Left renal cortex interstitium (tissue), 4 donors: ENCODE measurements at places on chromosomes 7 and 10.

- no peak for DNase-seq
These were observed 52.1 kb downstream of the FOXL3 start for GRCh38 chr7:341841-342638.

DNA sequence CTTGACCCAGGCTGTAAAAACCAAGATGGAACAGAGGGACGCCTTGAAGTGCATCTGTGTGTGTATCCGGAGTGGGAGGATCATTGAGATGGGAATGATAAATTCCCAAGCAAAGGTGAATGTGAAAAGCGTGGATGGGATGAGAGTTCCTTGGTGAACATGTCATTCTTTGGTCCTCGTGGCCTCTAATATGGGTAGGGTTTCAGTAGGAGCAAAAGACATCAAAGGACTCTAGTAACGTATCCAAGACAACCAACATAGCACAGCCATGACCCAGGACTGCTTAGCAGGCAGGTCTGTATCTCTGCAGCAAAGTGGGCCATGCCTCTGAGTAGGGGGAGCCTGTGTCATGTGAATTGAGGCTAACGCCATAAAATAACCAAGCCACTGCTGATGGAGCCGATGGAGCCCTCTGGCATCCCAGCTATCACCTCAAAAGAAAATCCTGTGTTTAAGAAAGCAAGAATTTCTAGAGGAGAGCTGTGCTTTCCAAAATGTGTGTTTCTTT lies 98.6 kb downstream of the CCDC3 start:
- DNase-seq = no peak

DNA sequence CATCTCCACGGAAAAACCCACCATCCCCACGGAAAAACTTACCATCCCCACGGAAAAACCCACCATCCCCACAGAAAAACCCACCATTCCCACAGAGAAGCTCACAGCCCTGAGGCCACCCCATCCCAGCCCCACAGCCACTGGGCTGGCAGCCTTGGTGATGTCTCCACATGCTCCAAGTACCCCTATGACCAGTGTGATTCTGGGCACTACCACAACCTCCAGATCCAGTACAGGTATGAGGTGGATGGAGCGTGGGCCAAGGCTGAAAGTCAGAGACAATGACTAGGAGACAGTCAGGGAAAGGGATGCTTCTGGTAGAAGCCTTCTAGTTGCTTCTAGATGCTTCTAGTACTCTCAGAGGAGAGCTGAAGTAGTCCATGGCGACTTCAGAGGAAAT lies 19.6 kb downstream of the ZAN start:
- no peak for DNase-seq

DNA sequence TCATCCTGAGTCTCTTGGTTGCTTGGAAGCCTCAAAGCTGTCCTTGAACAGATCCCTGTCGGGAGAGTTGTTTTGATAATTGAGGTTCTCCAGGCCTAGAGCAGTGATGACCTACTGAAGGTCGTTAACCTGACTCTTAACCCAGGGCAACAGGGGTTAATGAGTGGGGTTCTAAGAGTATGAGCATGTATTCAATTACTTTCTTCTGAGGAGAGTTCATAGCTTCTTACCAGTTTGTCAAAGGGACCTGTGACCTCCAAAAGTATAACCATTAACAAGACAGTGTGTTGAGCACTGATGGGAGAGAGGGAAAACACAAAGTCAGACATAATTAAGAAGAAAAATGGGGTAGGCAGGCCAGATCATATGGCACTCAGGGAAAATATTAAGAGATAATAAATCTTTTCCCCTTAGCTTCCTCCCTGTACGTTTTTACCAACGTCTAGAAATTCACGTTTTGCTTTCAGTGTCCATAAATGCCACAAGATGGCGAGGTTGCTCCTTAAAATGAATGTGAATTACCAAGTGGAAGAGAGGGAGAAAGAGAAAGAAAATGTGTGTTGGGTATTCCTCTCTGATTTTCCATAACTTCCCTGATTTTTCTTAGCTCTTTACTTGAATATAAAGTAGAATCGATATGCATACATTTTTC lies 97.6 kb downstream of the SUGCT start:
- peak; percentile 11 for DNase-seq

DNA sequence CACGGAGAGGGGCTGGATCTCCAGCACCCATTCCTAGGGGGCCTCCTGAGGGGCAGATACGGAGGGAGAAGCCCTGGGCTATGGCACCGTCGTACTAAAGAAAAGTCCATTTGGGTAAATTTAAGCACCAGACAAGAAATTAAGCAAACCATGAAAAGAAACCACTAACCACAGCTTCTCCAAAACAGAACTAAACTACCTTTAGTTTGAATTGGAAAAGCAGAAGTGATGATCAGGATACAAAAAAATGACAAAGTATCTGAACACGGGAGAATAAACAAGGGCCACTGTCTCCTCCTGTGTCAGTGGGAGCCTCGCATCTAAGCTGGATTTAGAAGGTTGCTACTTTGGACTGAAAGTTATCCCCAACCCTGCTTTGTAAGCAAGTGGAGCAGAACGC lies 69.1 kb downstream of the DIP2C start:
- DNase-seq = no peak

DNA sequence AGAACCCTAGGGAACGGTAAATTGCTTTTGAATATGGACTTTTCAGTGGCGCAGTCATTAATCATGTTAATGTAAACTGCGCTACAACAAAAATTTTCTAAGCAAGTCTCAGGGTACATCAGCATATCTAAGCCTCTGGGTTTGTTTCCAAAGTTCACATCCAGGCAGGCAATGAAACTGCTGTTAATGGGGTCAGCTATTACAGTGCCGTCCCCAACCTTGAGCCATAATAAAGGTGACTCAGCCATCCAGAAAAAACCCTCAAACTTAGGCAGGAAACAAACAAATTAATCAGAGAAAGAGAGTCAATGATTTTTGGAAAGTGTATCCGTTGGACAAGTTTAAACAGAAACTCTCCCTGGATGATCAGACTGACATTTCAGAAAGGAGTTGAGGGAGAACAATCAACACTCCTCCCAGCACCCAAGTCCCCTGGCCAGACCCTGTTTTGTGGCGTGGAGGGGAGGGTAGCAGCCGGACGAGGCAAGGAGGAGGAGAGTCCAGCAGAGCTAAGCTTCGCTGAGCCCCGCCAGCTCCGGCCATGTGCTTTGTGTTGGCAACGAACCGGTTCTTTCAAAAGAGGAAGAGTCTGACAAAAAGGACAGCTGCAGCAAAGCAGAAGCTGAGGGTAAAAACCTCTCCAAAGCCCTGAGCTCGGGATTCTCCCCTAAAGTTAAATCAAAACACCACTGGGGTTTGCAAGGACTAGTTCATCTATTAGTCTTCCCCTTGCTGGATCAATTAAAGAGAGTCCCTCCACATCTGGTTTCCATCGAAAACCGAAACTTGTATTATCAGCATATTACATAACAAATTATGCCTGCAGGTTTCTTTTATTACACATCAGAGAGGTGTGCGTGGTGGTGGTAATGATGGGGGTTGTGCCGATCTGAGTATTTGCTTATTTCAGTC lies 3.6 kb downstream of the FAM53B start:
- DNase-seq = no peak

- DNase-seq = no peak
These were observed 3.0 kb upstream of the NRP1 start for GRCh38 chr10:33337326-33337957.

DNA sequence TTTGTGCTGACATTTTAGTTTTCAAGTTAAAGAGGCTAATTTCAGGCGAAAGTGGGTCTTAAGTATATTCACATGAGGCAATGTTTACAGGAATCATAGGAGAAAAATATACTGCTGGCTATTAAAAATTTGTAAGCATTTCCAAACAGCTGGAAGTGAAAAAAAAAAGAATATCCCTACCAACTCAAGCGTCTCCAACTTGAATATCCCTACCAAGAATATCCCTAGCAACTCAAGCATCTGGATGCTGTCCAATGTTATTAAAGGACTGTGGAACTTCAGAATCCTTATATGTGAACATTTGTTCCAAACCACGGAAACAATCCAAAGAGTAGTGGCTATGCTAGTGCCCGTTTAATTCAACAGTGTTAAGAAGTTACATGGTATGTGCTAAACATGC lies 1303.0 kb downstream of the GATA3 start:
- DNase-seq = no peak

DNA sequence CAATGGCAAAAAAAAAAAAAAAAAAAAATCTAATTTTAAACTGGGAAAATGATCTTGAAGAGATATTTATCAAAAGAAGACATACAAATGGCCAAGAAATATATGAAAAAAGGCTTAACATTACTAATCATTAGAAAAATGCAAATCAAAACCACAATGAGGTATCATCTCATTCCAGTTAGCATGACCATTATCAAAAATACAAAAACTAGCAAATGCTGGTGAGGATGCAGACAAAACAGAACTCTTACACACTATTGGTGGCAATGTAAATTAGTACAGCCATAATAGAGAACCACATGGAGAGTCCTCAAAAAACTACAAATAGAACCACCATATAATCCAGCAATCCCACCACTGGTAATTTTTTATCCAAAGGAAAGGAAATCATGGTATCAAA lies 489.6 kb downstream of the TNS3 start:
- no peak for DNase-seq

DNA sequence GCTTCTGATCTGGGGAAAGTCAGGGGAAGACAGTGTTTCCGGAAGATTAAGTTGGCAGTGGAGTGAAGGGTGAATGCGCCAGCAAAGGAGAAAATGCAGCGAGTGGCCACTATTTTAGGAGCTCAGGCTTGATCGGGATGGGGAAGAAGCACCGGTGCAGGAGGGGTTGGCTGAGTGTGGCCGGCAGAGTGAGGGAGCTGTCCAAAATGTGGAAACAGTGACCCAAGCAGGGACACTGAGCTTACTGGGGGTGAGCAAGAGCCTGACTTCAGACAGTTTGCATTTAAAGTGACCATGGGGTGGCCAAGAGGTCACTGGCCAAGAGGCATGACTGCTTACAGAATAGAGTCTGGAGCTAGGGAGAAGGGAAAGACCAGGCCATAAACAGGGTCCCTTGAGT lies 79.3 kb downstream of the GOLGA7B start:
- no peak for DNase-seq

DNA sequence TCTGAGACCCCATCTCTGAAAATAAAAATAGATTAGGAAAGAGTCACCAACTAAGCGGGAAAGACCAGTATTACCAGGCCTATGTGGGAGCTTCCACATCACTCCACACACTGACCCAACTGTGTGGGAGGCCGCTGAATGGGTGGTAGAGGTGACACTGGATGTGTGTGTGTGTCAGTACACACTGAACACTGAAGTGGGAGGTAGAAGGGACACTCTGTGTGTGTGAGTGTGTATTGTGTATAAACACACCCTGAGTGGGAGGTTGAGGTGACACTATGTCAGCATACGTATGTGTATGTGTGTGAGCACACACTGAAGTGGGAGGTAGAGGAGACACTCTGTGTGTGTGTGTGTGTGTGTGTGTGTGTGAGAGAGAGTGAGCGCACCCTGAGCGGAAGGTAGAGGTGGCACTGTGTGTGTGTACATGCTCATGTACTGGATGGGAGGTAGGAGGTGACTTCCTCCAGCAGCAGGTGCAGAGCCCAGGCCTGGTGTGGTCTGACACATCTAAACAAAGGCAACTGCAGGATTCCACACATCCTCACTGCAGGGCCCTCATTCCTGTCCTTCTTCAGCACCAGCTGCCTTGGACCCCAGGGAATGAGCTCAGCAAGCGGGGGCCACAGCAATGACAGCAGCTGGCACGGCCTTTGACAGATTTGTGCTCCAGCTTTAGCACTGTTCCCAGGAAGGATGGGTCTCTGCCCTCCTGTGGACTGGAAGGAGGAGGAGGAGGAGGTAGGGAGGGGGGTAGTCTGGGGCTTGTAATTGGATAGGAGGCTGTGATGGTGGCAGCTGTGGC lies 26.5 kb upstream of the RBM20 start:
- DNase-seq = no peak

GRCh38 chr10:124679401-124679800 lies 64.8 kb downstream of the FAM53B start:
- DNase-seq = no peak

DNA sequence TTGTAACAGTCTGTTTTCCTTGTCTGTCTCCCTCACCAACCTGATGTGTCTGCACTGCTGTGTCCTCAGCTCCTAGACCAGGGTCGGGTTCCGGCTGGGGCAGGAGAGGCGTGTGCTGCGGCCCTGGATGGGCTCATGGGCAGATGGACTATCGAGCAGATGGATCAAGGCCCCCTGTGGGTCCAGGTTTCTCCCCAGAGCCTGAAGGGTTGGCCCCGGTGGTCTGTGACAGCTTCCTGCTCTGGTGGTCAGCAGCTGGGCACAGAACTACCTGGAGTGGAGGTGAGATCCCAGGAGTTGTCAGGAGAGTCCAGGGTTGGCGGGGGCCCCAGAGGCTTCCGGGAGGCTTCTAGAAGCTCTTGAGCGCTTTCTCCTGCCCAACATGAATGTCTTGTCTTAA lies 75.1 kb downstream of the GRK5 start:
- DNase-seq = no peak

DNA sequence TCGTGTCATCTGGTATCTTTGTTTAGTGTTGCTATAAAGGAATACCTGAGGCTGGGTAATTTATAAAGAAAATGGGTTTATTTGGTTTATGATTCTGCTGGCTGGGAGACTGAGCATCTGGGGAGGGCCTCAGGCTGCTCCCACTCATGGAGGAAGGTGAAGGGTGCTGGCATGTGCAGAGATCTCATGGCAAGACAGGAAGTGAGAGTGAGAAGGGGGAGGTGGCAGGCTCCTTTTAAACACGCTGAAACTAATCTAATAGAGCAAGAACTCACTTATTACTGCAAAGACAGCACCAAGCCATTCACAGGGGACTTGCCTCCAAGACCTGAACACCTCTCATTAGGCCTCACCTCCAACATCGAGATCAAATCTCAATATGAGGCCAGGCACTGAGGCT lies 11.3 kb downstream of the OIT3 start:
- DNase-seq = no peak

DNA sequence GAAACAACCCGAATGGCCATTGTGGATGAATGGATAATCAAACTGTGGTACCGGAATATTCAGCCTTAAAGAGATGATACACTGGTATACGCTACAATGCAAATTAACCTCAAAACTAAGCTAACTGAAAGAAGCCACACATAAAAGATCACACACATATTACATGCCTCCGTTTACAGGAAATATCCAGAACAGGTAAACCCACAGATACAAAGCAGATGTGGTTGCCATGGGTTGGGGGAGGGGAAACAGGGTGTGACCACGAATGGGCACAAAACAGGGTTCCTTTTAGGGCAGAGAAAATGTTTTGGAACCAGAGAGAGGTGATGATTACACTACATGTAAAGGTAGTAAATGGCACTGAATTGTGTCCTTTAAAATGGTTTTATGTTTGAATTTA lies 16.6 kb downstream of the ESYT2 start:
- no peak for DNase-seq
